Activated CD4-positive, alpha-beta T cell treated with anti-CD3 and anti-CD28 coated beads, Interleukin-2, amount 50 U/mL, for 4 hours (primary cell): ENCODE measurements at places on chromosomes 7 and 10.

GRCh38 chr10:125722811-125723210 lies 3.3 kb downstream of the EDRF1 start:
- no peak for DNase-seq

- DNase-seq: no peak
Observed at GRCh38 chr7:100599911-100600729, 2.0 kb upstream of the PCOLCE start.

- DNase-seq: no peak
Observed at GRCh38 chr7:2553831-2554581, 1.3 kb downstream of the BRAT1 start.

GRCh38 chr7:130960208-130960988 lies 226.4 kb upstream of the KLF14 start:
- peak; percentile 57 for DNase-seq

GRCh38 chr7:116929021-116929420 lies 24.3 kb upstream of the ST7 start:
- no peak for DNase-seq

GRCh38 chr7:28836716-28837115 lies 121.4 kb downstream of the TRIL start:
- DNase-seq: no peak
